T-helper 1 cell (primary cell): ENCODE measurements at places on chromosomes 7 and 10.

- no peak for DNase-seq
Measured at GRCh38 chr10:121791761-121792160, 136.1 kb downstream of the ATE1 start.

DNA sequence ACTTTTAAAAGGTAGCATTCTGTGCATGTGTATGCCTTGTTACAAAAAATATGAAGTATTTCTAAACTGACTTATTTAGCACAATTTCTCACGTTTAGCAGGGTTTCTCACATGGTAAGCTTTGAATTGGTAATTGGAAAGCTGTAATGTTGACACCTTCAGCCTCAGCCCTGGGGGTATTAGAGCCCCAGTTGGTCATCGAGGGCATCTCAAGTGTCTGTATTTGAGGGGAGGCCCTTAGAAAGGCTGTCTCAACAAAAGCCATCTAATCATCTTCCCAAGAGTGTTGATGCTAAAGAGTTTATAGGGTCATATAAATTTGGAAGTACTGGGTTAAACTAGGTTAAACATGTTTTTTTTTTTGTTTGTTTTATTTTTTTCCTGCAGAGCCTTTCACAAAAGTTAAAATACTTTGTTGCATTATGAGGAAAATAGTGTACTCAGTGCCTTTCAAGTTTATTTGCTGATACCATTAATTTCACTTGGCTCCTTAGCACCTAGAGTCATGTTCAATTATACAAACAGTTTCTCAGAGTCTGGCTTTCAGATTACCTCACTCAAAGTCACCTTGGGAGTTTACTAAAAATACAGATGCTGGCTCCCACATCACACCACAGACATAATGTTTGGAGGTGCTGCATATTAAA lies 134.0 kb downstream of the CD36 start:
- DNase-seq = no peak

DNA sequence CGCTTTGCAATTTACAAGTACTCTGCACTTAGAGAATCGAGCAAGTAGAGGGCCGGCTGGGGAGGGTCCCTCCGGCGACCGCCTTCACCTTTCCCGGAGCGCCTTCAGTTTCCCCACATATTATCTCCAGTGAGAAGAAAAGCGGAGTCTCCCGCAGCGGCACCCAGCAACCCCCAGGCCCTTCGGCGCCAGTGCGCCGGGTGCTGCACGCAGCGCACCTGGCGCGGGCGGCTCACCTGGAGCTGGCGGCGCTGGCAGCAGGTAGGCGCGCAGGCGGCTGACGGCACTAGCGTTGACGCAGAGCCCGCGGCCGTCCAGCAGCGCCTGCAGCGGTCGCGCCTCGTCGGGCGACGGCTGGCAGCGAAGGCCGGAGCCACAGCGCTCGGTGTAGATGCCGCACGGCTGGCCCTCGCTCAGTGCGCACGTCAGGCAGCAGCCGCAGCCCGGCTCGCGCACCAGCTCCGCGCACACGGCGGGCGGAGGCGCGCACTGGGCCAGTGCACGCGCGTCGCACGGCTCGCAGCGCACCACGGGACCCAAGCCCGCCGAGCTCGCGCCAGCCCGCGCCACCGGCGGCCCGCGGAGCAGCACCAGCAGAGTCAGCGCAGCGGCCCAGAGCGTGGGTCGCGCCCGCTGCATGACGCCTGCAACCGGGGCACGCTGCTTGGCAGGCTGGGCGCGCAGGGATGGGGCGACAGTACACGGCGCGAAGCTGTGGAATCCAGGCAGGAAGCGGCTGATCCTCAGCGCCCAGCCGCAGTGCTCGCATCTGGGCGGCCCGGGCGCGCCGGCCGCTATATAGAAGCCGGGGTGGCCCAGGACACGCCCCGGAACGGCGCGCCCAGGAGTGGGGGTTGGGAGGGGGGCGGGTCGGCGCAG lies at the start of gene IGFBP3:
Gene IGFBP3 (minus strand): TSS at position 771 of the 879 bp plus-strand sequence. CDS start 132 bp downstream, at position 639.
- DNase-seq = no peak

DNA sequence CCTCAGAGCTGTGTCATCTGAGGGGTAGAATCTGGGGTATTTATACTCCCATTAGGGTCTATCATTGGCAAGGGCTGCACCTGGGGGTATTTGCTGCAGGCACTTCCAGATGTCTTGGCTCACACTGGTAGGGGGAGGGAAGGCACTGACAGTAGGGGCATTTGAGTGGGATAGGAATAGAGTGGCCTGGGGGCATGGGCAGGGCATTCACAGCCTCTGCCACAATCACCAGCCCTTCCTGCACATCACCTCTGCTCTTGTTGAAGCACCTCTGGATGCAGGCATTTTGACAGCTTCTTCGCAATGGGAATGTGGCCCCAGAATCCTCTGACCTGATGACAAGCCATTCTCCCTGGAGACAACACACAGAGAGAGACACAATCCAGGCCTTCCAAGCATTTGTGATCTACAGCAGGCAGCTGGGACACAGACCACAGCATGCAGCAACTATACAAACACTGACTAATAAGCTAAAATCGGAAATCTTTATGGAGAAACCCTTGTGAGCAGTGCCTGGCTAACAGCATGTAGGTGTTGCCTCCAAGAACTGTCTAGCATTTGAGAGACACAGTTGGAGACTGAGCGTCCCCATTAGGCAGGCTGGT lies 178.5 kb downstream of the KCNMA1 start:
- DNase-seq = no peak

- DNase-seq = no peak
Measured at GRCh38 chr10:28984431-28984830, 304.4 kb upstream of the LYZL1 start.

- no peak for DNase-seq
Measured at GRCh38 chr7:55361560-55361959, 3.6 kb upstream of the LANCL2 start.

DNA sequence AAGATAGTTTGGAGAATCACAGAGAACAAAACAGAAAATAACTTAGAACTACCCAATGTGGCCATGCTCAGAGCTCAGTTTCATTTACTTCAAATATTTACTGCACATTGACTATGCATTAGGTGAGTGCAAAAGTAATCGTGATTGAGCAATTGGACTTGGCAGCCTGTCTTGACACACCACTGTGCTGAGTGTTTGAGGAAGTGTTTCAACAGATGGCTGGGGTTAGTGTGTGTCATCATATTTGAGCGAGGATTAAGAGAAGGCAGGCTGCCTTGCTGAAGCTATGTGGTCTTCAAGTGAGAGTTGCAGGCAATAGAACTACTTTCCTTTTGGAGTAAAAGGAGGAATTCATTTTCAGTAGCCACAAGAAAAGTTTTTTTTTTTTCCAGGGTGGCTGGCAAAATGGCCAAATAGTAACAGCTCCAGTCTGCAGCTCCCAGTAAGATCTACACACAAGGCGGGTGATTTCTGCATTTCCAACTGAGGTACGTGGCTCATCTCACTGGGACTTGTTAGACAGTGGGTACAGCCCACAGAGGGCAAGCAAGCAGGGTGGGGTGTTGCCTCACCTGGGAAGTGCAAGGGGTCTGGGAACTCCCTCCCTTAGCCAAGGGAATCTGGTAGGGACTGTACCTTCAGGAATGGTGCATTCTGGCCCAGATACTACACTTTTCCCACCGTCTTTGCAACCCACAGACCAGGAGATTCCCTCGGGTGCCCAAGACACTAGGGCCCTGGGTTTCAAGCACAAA lies 37.6 kb downstream of the AKR1C4 start:
- DNase-seq = no peak

GRCh38 chr7:152556013-152556755 lies 119.8 kb downstream of the XRCC2 start:
- no peak for DNase-seq

GRCh38 chr10:6669269-6669859 lies 89.3 kb upstream of the PRKCQ start:
- no peak for DNase-seq

- no peak for DNase-seq
Measured at GRCh38 chr10:71014021-71014805, 125.8 kb upstream of the PCBD1 start.

- no peak for DNase-seq
Measured at GRCh38 chr10:29600067-29600466, 34.7 kb downstream of the SVIL start.

GRCh38 chr10:125159486-125159931 lies 854 bp downstream of the CTBP2 start:
- DNase-seq = no peak

DNA sequence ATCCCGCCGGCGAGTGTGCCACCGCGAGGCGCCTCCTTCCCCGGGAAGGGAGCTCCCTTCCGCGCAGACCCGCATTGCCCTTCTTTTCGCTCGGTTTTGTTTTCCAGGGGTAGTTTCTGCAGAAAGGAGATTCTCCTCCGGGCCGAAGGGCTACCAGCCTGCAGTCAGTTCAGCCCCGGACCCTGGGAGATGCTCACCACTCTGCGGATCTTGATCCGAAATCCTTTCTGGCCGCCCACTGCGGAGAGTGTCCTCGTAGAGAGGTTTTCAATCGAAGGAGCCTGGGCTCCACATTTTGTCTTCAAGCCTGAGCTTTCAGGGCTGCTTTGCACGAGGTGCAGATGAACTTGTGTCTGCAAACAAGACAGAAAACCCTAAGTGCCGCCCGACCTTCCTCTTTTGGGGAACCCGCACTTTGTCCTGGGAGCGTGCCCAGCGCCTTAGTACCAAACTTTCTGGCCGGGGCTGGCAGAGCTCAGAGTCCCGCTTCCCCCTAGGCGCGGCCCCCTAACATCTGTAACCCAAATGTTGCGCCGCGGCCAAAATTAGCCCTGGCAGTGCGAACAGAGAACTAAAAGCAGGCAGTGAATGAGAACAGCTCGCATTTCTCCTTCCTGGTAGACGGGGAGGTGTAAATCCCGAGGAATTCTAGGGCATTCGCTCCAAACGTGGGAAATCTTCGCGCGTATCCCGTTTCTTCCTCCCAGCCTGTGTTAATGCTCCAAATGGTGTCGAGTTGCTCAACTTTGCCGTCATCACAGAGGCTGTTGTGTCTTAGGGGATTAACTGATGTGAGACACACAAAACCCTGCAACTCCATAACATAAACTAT lies 6.7 kb upstream of the EN2 start:
- no peak for DNase-seq

GRCh38 chr7:123864012-123864411 lies 19.0 kb downstream of the HYAL4 start:
- no peak for DNase-seq

DNA sequence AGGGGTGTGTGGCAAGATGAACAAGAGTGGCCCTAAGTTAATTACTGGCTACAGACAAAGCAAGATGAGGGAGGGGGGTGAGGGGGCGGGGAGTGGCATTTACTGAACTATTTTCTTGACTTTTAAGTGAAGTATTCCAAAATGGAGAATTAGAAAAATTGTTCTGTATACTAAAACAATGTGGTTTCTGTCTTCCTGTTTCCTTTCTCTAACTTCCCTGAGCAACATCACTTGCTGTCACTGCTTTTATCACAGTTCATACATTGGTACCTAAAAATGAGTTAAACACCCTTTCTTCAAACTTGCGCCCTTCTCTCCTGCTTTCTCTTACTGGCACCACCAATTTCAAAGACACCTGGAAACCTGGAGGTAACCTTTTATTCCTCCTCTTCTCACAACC lies 21.6 kb downstream of the PDZD8 start:
- no peak for DNase-seq

DNA sequence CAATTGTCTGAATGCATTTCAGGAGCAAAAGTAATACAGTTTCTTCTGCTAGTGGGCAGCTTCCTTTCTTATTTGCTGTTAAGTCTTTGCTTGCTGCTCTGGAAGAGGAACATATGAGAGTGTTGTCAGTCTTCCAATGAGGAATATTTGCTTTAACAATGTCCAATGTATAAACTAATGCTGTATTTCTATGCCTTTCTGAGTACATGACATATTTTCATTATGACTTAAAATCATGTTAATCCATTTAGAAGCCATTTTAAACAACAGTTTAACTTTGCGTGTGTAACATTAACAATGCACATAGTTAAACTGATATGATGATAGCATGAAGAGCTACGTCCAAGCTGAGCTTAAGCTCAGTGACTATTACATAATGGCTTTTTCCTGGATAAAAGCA lies 933.4 kb upstream of the GHITM start:
- no peak for DNase-seq

GRCh38 chr10:130963052-130963393 lies 348.5 kb downstream of the TCERG1L start:
- DNase-seq = no peak

DNA sequence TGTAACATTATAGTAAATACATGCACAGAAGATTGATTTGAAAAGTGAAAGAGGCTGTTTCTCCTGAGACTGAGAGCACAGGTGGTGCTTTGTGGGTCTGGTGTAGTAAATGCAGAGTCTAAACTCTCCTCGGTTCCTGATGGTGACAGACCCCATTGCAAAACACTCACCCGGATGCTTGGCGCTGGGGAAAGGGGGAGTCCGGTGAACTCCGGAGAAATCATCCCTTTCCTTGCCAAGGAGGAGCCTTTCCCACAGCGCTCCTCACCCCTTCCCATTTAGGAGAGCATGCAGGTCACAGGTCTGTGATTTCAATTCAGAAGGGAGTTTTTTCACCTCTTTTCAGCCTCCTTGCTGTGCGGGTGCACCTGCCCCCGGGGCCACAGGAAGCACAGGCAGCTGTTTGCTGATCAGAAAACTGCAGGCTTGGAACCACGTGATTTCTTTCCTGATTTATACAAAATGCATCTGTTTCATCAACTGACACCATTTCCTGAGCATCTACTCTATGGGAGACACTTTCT lies 75.6 kb upstream of the LYZL2 start:
- no peak for DNase-seq

- DNase-seq = no peak
Measured at GRCh38 chr7:1936531-1937251, 266.6 kb downstream of the ELFN1 start.

GRCh38 chr10:60955316-60955715 lies 11.3 kb upstream of the RHOBTB1 start:
- no peak for DNase-seq
